ENCODE measurements at places on chromosomes 4 and X.

DNA sequence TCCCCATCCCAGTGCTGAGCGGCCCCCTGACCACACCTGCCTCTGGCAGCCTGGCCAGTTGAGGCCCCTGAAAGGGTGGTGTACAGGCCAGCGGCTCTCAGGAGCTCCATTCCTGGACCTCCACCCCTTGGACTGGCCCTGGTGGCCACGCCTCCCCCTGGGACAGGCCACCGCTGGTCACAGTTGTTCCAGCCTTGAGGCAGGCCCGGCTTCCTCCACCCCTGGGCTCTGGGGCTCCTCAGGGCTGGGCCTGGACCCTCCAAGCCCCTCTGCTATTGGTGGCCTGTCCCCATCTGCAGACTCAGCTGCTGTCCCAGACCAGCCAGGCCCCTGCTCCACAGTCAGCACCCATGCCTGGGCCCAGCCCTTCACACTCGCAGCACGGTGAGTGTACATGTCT is 93.2 kb upstream of the NKX1-1 start:
- no peak for DNase-seq

GRCh38 chrX:45323387-45323786 is 122.7 kb upstream of the DIPK2B start:
- no peak for DNase-seq

GRCh38 chrX:87370865-87371264 is 146.7 kb upstream of the KLHL4 start:
- no peak for DNase-seq

DNA sequence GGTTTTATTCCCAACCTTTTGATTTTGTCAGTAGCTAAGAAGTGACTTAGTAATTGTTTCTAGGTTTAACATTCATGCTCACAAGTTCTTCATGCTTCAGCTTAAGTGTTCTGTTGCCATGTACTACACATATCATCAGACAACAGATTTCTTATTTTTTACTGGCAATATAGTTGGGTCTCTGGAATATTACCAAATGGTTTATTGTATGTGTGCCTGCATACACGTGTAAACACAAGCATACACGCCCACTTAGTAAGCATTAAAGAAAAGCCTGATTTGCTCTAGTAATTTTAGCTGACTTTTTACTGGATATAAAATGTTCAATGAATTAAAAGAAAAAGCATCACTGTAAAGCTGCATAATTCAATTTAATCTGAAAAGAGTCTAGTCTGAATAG is 199.8 kb downstream of the CAMK2D start:
- DNase-seq: no peak
